ENCODE measurements at places on chromosomes 4 and X.
A peak's percentile ranks its signal among the peaks of the same experiment; 100 is the strongest.

DNA sequence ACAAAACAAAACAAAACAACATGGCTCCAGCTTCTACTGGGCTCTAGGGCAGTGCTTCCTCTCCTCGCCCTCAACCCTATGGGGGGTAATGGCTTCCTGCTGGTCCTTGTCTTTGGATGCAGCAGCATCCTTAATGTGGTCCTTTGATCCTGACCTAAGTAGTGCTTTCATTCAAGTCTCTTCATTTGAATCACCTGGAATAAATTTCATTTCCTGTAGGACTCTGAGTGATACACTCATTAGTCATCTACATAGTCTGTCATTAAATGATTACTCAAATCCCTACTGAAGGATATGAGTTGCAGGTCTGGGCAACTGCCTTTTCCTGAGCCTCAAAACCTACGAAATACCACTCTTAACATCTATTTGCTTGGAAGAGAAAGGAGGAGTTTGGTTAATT, 54.5 kb downstream of the RHOH start:
- no peak for DNase-seq

- DNase-seq = peak; percentile 62
Measured at GRCh38 chr4:1409079-1409478, 2.8 kb upstream of the NKX1-1 start.

GRCh38 chrX:26848511-26848910, 614.6 kb downstream of the PPP4R3C start:
- DNase-seq = no peak

DNA sequence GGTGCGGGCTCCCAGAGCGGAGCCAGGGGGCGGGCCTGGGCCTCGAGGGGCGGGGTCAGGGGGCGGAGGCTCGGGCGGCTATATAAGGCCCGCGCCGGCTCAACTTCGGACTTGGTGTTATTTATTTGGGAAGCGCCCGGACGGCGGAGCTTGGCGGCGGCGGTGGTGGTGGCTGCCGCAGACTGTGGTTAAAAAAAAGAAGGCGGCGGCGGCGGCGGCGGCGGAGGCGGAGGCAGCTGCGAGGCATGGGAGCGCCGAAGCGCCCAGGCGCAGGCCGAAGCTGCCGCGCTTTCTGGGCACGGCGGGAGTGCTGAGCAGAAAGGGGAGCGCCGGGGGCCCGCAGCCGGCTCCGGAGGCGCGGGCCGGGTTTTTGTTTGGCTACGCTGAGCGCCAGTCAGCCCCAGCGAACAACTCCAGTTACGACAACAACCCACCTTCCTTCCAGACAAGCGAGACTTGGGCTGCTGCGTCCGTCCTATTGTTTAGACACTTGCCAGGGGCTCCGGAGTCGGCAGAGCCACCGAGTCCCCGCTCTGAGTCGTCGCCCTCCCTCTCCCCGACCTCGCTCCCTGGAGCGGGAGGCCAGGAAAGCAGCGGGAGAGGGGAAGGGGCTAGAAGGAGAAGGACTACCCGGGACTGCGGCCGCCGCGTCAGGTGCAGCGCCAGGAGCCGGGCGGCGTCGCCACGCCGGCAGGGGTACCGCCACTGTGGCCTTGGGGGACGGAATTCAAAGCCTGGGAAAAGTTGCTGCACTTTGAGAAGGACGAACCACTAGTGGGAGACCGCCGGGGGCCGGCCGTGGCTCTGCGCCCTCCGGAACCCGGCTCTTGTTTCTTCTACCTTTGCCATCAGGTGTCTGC, at the start of gene SLIT2:
SLIT2 (plus strand) TSS at position 110 of the 860 bp plus-strand sequence. CDS start 1,911 bp downstream, outside the sequence.
- peak; percentile 88 for DNase-seq

DNA sequence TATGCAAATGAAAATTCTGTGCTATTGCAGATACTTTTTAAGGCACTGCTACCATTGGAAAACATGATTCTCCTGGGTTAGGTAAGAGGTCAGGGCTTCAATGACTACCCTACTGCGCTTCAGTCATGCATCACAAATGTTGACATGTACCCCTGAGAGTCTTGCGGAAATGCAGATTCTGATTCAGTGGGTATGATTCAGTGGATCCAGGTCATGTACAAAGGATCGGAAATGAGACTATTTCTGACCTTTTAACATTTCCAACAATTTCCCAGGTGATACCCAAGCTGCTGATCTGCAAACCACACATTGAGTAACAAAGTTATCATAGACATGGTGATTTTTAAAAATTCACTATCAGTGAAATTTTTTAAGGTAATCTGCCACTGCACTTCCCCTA, 62.6 kb downstream of the DDX53 start:
- DNase-seq = no peak

- DNase-seq = no peak
Measured at GRCh38 chr4:41569961-41570360, 32.0 kb downstream of the LIMCH1 start.

GRCh38 chr4:90001023-90001422, 106.4 kb downstream of the MMRN1 start:
- DNase-seq = no peak

DNA sequence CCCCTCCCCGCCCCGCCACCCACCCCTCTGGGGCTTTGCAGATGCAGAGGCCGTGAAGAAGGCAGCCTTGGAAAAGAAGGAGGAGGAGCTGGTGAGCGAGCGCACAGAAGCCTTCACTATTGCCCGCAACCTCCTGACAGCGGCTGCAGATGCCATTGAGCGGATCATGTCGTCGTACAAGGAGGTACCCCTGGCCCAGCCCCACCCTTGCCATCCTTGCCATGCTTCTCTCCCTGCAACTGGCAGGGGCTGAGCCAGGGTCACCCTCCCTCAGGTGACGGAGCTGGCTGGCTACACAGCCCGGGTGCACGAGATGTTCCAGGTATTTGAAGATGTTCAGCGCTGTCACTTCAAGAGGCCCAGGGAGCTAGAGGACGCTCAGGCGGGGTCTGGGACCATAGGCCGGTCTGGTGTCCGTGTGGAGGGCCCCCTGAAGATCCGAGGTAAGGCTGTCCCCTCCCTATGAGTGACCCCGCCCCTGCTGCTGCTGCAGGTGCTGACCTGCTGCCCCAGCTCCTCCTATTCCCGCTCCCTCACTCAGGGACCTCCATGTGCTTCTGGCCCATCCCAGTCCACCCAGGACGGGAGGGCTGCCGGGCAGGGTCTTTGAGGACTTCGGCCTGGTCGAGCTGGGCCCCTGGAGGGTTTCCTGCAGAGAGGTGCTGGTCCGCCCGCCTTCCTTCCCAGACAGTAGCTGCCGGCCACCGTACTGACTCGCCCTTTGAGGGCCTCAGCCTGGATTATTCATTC, 11.6 kb downstream of the ABCD1 start:
- DNase-seq = no peak

GRCh38 chr4:71283642-71284257, 55.1 kb upstream of the SLC4A4 start:
- no peak for DNase-seq

- DNase-seq = no peak
Measured at GRCh38 chr4:17647176-17647806, 32.9 kb downstream of the MED28 start.

- DNase-seq = no peak
Measured at GRCh38 chr4:140789759-140790158, 33.6 kb upstream of the TBC1D9 start.

- DNase-seq = no peak
Measured at GRCh38 chrX:153981771-153982533, 9.4 kb downstream of the TMEM187 start.

DNA sequence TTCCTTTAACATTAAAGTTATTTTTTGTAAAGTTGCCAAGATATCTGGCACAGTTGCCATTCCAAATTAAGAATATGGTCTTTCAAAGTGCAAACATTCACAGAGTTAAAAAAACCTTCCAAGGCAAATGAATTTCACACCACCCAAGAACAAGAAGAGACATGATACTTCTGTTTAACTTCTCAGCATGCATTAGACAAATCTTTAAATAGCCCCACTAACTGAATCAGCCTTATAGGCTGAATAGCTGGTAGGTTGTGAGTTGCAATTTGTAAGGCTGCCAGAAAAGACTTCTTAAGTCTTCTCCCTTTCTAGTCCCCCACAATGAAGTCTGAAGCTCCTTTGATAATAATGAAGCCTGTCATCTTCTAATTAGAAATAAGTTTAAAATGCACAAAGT, 95.6 kb downstream of the MAPK10 start:
- DNase-seq = no peak

DNA sequence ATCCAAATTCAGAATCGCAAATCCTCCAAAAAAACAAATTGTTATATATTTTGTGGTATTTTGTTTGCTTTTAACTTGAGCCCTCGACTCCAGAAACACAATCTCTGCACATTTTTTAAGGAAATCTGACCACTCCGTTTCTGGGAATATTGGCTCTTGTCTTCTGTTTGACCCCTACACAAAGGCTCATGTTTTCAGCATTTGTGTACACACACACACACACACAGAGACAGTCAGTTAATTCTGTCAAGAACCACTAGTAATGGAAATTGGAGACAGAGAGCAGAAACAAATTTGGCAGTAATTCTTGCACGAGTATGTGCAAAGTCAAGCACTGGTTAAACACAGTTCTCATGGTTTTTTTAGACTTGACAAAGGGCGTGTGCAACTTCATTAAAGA, 115.4 kb downstream of the AFAP1 start:
- no peak for DNase-seq

Data from chondrocyte (in vitro differentiated cells).